ENCODE measurements at places on chromosomes 13 and 19.

- DNase-seq, result no peak
These were observed 83.4 kb upstream of the GPR183 start for GRCh38 chr13:99390601-99391000.

DNA sequence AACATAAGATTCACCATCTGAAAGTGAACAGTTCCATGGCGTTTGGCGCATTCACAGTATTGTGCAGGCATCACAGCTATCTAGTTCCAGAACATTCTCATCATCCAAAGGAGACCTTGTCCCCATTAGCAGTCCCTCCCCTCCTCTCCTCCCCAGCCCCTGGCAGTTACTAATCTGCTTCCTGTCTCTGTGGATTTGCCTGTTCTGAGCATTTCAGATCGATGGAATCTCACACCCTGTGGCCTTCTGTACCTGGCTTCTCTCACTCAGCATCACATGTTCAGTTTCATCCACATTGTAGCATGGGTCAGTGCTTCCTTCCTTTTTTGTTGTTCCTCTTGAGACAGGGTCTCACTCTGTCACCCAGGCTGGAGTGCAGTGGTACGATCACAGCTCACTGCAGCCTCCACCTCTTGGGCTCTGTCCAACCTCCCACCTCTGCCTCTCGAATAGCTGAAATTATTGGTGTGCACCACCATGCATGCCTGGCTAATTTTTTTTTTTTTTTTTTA, 34.6 kb downstream of the CRTC1 start:
- DNase-seq, result no peak

DNA sequence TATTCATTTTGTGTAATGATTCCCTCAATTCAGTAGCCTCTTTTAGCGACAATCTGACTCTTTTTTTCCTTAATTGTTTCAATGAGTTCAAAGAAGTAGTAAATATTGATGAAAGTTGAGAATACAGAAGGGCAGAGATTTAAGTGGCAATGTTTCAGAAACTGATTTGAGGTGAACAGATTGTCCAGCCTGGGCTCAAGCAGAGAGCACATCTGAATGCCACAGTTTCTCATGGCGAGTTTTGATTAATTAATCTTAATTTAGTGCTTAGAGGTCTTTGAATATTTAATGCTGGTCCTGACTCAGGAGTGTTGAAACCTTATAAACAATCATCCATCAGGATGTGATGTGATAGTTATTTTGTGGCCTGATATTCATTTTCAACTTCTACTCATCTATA, 890.7 kb upstream of the SLITRK6 start:
- no peak for DNase-seq

- DNase-seq, result no peak
These were observed 22.8 kb downstream of the TSHZ3 start for GRCh38 chr19:31326329-31327028.

DNA sequence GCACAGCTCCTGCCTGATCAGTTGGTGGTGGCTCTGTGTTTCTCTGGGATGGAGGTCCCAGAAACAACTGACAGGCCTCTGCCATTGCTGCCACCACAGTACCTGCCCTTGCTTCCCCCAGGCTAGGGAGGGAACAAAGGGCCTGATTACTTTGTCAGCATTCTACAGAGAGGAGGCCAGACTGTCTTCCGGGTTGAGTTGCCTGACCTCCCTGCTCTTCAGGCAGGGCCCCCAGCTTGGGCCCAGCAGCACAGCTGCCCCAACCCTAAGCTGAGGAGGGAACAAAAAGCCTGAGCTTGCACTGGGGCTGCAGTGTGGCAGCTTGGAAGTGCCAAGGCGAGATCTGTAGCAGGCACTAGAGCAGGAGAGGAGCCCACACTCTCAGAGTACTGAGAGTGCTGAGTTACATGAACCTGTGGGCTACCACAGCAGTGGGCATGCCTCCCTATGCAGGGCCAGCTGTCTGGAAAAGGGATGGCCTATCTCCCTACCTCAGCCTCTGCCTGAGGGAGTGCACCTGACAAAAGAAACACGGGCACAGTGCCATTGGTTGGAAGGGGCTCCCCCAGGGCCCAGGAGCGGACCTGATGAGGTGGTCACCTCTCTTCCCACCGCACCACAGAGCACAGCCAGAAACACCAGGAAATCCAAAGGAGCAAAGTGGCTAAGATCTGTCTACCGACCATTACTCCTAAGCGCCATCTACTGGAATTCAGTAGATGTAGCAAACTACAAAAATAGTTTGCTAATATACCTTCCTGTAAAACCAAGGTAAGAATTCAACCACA, 24.4 kb downstream of the SLC25A15 start:
- no peak for DNase-seq

DNA sequence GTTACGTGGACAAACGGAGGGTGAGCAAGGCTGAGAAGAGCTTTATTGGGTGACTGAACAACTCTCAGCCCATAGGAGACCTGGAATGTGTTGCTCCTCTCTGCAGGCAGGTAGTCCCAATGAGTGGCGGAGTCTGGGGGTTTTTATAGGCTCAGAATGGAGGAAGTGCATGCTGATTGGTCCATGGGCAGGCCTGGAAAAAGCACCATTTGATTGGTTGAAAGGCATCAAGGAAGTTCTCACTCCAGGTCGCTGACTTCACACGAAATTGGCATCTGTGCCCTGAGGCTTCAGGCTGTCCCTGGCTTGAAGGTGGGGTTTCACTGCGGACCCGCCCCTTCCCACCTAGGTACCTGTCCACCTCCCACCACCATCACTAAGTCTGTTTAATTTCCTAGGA, 65.4 kb downstream of the SPATA13 start:
- DNase-seq, result no peak

GRCh38 chr13:104318121-104318520, 1251.9 kb upstream of the SLC10A2 start:
- no peak for DNase-seq

- no peak for DNase-seq
These were observed 28.5 kb downstream of the VAV1 start for GRCh38 chr19:6800991-6801484.

DNA sequence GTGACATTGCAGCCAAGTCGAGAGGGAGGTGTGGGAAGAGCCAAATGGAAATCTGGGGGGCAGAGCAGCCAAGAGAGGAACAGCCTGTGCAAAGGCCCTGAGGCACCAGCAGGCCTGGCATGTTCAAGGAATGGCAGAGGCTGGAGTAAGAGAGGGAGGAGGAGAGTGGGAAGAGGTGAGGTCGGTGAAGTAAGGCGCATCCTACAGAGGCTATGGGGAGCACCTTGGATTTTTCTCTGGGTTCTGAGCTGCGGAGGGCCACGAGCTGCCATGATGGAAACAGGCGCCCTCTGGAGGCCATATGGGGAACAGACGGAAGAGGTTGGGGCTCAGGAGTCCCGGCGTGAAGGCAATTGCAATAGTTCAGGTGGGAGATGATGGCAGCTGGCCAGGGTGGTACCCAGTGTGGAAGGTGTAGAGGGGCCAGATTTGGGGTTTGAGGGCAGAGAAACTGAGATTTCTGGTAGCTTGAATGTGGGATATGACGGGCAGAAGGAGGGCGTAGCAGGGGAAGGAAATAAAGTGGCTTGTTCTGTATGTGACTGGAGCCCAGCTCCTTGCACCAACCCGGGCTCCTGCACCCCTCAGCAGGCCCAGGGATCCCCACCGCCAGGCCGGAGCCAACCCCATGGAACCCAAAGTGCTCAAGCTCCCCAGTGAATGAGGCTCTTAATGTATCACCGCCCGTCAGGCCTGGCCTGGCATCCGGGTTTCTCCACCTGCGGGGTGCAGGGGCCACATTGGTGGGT, 20.5 kb upstream of the STRN4 start:
- DNase-seq, result no peak

- no peak for DNase-seq
These were observed 84.8 kb downstream of the ZMYM2 start for GRCh38 chr13:20043207-20043925.

- DNase-seq, result no peak
These were observed 10.7 kb downstream of the NLRP8 start for GRCh38 chr19:55958356-55958755.

GRCh38 chr13:98976338-98976737, 1.5 kb downstream of the DOCK9 start:
- no peak for DNase-seq

GRCh38 chr13:106523576-106523975, 11.9 kb downstream of the EFNB2 start:
- no peak for DNase-seq

DNA sequence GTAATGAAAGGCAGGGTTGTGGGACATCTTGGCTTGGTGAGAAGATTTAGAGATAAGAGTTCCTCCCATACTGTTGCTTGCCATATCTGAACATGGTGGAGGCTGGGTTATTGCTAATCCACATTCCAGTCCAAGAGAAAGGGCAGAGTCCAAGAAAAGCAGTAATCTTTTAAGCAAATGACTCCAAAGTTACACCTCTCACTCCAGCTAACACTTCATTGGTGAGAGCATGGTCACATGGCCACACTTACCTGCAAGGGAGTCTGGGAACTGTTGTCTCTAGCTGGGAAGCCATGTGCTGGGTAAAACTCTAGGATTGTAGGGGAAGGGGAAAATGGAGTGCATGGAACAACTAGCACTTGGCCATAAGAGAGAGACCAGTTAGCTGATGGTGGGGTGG, 5.6 kb downstream of the C19orf81 start:
- no peak for DNase-seq

DNA sequence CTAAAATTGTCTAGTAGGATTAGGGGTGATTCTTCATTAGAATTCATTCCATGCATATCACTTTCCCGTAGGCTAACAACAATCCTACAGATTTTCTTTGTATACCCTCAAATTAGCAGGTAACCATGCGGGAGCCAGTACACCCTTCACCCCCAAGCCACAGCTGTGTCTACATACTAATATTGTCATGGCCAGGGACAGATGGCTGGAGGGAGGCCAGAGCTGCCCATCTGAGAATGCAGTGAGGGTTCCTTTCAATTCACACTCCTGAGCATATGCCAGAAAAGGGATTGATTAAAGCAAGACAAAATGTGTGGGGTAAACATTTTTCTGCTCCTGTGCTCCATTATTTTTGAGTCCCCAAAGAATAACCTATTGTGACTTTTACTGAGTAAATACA, 68.9 kb downstream of the FREM2 start:
- no peak for DNase-seq

DNA sequence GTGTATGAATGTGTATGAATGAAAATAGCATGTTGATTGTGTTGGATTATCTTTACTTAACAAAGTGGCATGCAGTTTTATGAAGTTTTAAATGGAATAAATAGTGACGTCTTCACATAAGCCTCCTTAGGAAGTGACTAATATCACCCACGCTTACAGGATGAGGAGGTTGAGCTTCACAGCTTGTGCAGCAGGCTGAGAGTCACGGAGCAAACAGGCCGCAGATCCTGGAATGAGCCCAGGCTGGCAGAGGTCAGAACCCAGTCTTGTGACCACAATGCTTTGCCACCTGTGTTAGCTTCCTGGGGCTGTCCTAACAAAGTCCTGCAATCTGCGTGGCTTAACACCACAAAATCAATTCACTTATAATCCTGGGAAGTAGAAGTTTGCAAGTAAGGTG, 20.8 kb downstream of the LAIR2 start:
- no peak for DNase-seq

GRCh38 chr19:7505288-7505681, 10.6 kb upstream of the ZNF358 start:
- DNase-seq, result no peak

DNA sequence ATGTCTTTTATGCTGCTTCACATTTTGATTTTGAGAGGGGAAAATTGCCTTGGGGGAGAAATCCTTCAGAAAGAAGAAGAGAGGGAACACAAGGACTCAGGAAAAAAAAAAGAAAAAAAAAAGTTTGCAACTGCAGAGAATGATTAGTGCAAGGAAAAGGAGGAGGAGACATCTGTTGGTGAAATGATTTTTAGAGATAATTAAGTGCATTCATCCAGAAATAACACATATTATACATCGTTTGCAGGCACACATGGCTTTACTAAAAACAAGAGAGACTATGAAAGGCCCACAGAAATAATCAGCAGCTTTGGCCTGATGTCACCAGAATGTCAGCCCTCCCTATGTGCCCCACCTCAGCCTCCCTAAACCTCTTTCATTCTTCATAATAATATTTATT, 1058.2 kb downstream of the PCDH9 start:
- no peak for DNase-seq

DNA sequence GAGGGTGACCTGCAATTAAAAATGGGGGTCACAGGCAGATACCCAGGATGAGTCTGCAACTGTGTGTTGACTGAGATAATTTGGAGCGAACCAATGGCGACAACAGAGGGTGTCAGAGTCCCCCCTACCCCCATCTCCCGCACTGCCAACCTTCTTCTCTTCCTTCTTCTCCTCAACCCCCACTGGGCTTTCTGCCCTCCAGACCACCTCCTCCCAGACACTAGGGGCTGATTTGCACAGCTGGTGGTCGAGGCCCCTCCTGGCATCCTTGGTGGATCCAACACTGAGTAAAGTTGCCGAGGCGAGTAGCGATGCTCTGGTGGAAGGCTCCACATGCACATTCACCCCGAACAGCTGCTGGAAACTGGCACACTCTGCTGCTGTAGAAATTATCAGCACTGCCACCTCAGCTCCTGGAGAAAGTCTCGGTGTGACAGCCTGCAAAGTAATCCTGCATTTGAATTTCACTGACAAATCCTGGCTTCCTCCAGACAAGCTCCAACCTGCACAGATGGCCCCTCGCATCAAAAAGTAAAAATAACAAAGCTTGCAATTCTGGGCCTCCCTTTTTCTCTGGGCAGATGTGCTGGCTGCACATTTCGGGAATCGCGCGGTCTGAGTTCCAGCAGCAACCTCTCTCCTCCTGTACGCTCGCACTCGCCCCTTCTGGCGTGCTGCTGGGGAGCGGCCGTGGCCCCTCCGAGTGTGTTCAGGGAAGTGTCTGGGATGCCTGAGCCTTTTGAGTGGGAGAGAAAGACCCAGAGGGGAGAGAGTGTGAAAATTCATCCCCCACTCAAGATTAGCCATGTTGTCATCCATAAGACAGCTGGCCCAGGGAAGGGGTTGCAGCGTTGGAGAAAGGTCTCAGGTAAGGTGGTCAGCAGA, 28.5 kb downstream of the CCNE1 start:
- DNase-seq, result no peak

DNA sequence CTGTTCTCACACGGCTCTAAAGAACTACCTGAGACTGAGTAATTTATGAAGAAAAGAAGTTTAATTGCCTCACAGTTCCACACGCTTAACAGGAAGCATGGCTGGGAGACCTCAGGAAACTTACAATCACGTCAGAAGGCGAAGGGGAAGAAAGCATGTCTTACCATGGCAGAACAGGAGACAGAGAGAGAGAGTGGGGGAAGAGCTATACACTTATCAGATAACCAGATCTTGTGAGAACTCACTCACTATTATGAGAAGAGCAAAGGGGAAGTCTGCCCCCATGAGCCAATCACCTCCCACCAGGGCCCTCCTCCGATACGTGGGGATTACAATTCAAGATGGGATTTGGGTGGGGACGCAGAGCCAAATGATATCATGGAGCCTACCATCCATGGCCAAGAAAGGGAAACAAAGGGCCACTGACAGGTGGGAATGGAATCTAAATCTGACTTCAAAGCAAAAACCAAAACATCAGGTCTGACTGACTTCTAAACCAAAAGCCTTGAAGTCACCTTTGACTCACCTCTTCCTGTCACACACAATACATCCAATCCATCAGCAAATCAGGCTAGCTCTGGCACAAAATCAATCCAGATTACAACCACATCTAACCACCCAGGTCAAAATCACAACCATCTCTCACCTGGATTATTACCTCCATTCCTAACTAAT, 189.7 kb downstream of the ENOX1 start:
- DNase-seq, result no peak
